Renal pelvis (tissue), 12 donors: ENCODE measurements at places on chromosomes 7 and 10.

DNA sequence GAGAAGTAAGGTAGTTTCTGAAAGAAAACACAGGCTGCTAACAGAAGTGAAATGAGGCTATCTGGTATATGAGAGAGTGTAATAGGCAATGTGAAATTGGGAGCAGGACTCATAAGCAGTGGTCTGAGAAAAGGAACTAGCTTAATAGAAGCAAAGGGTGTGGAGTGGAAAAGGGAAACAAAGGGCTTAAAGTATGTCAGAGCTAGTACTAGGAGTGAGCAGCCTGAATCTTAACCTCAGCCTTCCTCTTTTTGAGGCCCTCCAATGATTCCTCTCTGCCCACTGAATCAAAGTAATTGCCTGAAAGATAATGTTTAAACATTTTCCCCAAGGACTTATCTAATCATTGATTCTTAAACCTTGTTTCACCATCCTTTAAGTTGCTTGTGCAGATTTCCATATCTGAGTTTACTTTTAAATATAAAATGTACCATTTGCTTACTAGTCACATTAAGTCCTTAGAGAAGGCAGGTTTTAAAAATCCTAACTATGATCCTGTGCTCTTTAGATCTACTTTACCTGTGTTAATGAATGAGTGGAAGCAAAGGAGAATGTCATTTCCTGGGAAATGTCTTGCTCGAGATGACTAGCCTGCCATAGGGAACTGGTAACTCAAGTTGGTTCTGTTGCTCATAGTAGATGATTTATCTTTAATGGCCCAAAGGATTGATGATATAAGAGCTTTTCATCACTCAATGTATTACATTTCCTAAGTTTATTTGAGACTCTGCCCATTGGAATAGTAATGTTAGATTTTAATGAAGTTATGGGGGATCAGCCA is 155.0 kb downstream of the SKAP2 start:
- no peak for DNase-seq

DNA sequence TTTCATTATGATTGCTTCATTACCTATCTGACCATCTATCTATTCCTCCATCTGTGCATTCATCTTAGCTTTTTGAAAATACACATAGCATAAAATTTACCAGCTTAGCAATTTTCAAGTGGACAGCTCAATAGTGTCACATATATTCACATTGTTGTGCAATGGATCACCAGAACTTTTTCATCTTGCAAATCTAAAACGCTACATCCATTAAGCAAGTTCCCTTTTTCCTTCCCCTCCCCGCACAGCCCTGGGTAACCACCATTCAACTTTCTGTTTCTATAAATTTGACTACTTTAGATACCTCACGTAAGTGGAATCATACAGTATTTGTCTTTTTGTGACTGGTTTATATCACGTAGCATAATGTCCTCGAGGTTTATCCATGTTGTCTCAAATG is 78.0 kb upstream of the ADRB1 start:
- no peak for DNase-seq

GRCh38 chr7:13979671-13980435 is 9.6 kb downstream of the ETV1 start:
- DNase-seq: no peak

GRCh38 chr7:140096459-140096858 is 33.7 kb upstream of the PARP12 start:
- DNase-seq: no peak

- no peak for DNase-seq
Measured at GRCh38 chr10:109929501-109930219, 6.3 kb upstream of the XPNPEP1 start.

GRCh38 chr7:114629762-114630161 is 215.1 kb downstream of the FOXP2 start:
- no peak for DNase-seq

DNA sequence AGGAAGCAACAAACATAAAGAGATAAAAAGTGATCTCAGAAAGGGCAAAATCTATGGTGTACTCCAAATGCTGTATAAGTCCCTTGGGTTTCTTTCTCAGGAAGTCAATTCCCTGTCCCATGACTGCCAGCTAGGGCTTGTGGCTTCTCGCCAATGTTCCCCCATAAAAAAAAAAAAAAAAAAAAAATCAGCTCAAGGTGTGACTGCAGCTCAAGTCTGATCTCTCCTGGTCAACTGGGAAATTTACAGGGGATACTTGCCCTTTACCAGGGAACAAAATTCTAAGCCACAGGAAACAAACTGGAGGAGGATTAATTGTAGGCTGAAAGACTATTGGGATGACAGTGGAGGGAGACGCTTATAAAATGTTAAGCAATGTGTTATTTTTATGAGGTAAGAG is 76.0 kb downstream of the PCGF5 start:
- DNase-seq: no peak

DNA sequence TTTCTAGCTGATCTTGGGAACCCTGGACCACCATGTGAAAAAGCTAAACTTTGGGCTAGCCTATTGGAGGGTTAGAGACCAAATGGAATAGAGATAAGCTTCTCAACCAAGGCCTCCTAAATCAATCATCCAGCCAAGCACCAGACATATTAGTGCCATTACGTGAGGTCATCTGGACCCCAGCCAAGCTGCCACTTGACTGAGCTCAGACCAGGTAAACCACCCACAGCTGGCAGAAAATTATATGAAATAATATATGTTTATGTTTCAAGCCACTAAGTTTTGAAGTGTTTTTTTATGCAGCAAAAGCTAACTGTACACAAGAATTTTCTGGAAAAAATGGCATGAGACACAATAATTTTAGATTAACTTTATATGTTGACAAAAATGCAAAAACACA is 82.6 kb upstream of the PCGF5 start:
- DNase-seq: no peak

GRCh38 chr7:135919071-135919841 is 57.9 kb downstream of the MTPN start:
- DNase-seq: no peak
